Activated CD4-positive, alpha-beta T cell treated with anti-CD3 and anti-CD28 coated beads, Interleukin-2, amount 10 ng/mL, durations not matched to agents 24 days and 14 days (primary cell): ENCODE measurements at places on chromosomes 2 and 18. TPM values are rescaled to one million over a fixed set of nuclear protein-coding genes. Genes with fewer than 3 reads are reported as not detected.

- no peak for DNase-seq
Measured at GRCh38 chr2:1910592-1911246, 166.4 kb upstream of the PXDN start.

GRCh38 chr18:63848159-63848558, 39.3 kb upstream of the SERPINB2 start:
- DNase-seq = no peak

GRCh38 chr18:78813156-78813555, 166.5 kb upstream of the SALL3 start:
- no peak for DNase-seq

DNA sequence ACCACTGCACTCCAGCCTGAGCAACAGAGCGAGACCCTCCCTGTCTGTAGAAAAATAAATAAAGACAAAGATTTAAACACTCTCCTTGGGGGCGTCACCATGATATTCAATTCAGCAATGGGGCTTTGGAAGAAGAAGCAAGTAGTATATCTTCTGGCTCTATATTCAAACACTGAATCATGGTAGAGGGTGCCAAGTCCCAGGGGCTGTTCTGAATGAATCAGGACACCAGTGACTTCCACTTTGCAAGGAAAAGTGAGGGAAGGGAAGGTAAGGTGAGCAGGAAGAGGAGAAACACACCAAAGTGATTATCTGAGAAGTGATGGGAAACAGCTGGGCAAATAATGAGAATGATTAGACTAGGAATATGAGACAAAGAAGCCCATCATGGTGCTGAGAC, 80.5 kb downstream of the AAK1 start:
- DNase-seq = no peak

- no peak for DNase-seq
Measured at GRCh38 chr2:2016651-2017311, 272.5 kb upstream of the PXDN start.

DNA sequence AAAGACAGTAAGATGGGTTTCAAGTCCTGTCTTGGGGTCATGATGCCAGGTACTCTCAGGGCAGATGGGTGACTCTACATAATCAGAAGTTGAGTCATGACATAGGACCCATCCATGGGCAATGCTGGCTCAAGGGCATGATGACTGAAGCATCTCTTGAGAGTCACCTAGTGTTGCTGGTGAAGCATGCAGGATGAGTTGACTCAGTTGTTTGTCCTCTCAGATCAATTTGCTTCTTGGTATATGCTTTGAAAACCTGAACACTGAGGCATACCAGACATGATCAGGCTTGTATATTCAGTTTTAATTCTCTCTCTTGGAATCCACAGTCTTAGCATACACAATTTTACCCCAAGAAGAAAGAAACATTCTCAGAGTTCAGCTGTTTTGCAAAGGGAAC, 658.9 kb upstream of the NXPH2 start:
- no peak for DNase-seq

- DNase-seq = no peak
Measured at GRCh38 chr18:63433334-63433866, 11.1 kb upstream of the VPS4B start.

GRCh38 chr2:209648714-209649113, 122.9 kb upstream of the UNC80 start:
- no peak for DNase-seq

DNA sequence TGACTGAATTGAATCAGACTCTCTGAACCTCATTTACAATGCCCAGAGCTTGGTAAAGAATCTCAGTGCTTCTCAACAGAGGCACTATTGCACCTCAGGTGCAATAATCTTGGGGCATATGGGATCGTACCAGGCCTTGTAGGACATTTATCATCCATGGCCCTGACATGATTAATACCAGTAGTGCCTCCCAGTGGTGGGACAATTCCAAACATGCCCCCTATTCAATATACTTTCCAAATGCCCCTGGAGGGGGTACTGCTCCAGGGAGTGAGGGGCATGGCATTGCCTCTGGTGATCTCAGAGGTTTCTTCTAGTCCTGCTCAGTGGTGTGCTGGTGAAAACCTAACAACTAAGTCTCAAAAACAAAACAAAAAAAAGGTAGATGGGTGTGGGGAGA, 174.9 kb upstream of the SMAD2 start:
- DNase-seq = no peak

GRCh38 chr2:61210332-61210981, 48.5 kb downstream of the C2orf74 start:
- DNase-seq = no peak

- no peak for DNase-seq
Measured at GRCh38 chr2:20302019-20302418, 48.6 kb downstream of the PUM2 start.

- peak; percentile 74 for DNase-seq
Measured at GRCh38 chr2:239548451-239548871, 147.6 kb upstream of the HDAC4 start.

DNA sequence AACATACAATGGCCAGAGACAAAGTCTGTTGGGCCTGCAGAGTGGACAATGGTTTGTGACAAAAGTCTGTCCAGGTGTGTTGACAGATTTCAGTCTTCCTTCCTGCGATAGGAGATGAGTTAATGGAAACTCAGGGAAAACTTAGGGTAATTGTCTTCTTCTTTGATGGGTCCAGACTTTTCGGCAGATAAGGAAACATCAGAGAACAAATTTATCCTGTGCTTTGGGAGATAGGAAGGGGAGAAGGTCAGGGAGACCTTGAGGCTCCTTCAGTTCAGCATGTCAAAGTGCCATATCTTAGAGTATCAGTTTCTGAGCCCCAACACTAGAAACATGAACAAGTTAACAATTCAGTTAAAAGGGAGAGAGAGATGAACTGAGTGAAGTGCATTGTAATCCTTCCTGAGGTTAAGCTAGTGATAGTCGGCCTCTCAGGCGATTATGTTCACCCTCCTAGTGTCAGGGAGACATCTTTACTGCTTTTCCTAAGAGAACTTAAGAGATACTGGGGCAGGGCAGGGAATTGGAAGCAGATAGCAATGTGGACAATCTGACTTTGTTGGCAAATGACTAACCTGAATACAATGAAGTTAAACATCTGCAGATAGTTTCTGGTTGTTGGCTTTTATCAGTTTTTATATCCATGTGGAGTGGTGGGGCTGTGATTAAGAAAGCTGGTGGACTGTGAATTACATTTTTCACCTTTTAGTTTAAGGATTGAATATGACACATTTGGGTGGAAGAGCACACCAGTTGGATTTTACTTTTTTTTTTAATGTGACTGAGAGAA, 248.8 kb upstream of the FN1 start:
- DNase-seq = no peak

DNA sequence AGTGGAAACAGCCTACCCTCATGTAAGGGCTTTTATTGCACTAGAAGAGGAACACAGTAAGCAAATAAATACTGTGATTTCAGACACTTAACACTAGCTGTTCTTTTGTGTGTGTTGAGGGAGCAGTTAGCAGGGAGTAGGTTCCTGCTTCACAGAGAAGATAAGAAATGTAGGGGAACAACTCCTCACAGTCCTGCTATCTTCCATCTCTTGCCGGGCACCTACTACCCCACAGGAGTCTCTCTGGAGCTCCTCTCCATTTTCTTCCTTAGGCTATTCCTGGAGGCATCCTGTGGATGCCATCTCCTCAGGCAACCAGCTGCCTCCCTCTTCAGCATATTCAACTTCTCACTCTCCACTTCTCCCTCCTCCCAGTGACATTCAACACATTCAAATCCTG, 145.0 kb downstream of the SRBD1 start:
- DNase-seq = no peak

DNA sequence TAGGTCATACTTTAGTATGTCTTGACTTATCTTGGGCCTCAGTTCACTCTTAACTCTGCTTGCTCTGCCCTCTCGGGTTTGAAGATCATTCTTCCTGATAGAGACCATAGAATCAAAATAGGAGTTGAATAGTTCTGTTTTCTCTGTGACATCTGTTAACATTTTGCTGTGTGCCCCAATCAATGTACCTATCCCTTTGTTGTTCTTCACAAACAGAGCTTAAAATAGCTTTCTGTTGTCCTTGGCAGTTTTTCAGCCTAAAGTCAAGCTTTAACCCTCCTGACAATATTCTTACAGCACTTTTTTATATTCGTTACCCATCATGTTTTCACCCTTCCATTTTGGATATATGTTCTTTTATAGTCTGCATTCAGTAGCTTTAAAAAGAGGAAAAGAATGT, 724.5 kb upstream of the FANCL start:
- no peak for DNase-seq

DNA sequence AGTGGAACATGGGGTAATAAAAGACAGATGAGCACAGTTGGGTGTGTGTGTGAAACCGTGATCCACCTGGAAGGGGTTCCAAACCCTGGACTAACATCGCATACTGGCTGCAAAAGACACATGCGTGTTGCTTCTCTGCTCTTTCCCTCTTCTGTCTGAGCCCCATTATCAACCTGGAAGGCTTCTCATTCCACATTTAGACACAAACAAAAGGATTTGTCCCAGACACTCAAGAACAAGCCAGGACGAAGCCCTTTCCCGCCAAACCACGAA, 7.0 kb upstream of the SP9 start:
- no peak for DNase-seq

- DNase-seq = no peak
Measured at GRCh38 chr2:186181625-186182024, 304.4 kb upstream of the ZC3H15 start.

DNA sequence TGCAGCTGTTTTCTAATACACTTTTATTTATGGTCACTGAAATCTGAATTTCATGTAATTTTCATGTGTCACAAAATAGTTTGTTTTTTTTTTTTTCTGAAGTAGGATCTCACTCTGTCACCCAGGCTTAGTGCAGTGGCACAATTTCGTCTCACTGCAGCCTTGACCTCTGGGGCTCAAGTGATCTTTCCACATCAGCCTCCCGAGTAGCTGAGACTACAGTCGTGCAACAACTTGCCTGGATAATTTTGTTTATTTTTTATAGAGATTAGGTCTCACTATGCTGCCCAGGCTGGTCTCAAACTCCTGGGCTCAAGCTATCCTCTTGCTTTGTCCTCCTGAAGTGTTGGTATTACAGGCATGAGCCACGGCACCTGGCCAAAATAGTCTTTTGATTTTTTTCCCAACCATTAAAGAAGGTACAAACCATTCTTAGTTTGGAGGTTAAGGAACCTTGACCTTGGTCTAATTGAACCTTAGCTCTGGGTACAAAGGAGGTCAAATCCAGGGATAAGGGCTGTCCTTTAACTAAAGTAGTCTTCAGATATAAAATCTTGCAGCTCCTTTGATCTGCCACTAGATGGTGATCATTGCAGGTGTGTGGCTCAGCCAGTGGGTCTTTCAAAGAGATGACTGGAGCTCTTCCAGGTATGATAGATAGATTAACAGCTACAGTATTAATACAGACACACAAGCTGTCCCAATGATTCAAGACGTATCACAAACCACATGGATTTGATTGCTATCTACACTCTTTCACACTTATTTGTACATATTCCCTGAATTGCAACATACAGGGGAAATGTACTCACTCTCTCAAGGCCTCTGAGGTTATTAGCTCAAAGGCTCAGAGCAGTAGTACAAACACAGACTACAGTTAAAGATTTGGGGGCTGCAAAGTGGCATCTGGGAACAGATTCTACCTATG, 4.7 kb upstream of the KRCC1 start:
- DNase-seq = peak; percentile 76

DNA sequence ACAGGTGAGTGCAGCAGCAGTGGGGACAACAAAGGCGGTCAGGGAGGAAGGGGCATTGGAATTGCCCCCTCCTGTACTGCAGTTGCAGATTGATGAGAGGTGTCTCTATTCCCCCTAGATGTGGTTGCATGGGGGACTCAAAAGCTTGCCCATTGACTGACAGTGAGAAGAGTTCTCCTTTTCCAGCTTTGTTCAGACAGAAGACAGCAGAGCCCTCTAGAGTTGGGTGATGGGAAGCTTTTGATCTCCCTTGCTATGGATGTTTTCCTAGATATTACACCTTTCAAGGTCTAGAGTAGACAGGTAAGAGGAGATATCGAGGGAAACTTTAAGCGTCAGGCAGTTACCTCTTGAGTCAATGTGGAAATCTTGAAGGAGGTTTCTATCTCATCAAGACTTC, 2.9 kb downstream of the PROKR1 start:
- DNase-seq = no peak

DNA sequence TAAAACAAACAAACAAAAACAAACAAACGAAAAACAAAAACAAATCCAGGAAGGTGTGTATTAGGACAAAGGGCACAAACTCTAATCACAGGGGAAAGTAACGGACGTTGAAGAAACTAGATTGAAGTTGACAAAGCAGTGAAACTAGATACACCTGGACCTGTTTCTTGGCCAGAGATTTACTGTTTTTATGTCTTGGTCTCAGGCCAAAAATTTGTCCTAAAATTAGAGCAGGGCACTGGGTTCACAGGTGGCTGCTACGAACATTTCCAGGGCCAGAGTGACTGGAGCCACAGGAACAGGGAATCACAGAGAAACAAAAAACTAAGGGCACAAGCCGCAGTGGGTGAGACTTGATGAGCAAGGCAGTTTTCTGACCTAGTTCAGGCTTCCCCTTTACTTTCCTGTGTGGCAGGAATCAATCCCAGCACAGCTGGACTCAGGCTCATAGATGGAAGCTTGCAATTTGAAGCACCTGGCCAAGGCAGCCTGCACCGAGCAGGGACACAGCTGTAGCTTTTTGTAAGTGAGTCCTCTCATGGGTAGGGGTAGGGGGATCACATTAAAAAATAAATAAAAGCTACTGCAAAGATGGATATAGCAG, 329.4 kb downstream of the DLGAP1 start:
- DNase-seq = no peak

GRCh38 chr2:233325814-233326213, 18.2 kb downstream of the SAG start:
- no peak for DNase-seq

DNA sequence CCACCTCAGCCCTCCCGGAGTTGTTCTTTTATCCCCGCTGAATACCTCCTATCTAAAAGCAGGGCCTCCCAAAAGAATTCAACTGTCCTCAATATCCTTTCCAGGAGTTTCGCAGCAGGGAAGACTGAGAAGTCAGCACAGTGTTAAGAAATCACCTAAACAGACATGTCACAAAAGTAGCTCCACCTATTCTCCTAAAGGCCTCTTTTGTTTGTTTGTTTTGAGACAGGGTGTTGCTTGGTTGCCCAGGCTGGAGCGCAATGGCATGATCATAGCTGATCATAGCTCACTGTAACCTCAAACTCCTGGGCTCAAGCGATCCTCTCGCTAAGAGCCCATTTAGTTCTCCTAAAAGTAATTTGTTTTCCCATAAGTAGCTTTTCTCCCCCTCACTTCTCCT, 53.8 kb downstream of the TEX44 start:
- no peak for DNase-seq

DNA sequence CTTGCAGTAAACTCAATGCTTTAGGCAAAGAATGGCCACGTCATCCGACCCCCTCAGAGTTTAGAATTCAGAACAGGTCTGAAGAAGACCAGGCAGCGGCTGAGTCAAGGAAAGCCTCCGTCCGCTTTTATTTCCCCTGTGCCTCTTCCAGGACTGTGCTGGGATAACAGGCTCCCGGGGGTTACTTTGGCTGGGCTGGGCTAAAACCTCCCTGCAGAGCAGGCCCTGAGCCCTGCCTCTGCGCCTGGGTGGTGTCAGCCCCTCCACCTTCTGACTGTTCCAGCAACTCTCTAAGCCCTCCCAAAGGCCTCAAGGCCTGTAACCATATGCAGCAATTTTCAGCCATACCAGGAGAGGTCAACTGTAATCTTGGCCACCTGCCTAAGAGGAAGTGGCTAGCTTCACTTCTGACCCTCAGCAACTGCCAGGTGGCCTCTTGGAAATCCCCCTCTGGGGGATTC, 166.5 kb downstream of the RPIA start:
- no peak for DNase-seq

The PTGR3 gene
- 23.3 and 23.6 TPM in 2 replicates for total RNA-seq

The GKN2 gene
- not detected in 2 replicates for total RNA-seq

The UGT1A10 gene
- total RNA-seq = not detected in 2 replicates

The CMPK2 gene
- 6.4 and 6.9 TPM in 2 replicates for total RNA-seq

The REG1B gene
- total RNA-seq = not detected in 2 replicates

The RHBDD1 gene
- 41.3 and 44.7 TPM in 2 replicates for total RNA-seq
